ENCODE measurements at places on chromosomes 6 and 20.

DNA sequence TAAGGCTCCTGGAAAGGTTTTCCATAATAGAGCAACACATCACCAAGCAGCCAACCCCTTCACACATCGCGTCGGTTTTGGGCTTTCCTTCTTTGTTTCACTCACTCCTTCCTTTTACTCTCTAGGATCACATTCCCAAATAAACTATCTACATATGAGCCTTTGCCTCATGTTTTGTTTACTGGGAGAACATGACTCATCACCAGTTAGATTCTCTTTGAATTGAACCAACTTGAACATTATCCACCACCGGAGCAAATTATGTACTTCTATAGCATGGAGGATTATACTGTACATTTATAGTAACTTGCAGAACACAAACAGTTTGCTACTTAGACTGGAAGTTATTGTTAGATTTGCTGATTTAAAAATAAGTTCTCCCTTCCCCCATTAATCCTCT is 41.0 kb downstream of the SAMD5 start:
- DNase-seq, result no peak

- no peak for DNase-seq
These were observed 75.7 kb downstream of the DACT2 start for GRCh38 chr6:168243812-168244376.

DNA sequence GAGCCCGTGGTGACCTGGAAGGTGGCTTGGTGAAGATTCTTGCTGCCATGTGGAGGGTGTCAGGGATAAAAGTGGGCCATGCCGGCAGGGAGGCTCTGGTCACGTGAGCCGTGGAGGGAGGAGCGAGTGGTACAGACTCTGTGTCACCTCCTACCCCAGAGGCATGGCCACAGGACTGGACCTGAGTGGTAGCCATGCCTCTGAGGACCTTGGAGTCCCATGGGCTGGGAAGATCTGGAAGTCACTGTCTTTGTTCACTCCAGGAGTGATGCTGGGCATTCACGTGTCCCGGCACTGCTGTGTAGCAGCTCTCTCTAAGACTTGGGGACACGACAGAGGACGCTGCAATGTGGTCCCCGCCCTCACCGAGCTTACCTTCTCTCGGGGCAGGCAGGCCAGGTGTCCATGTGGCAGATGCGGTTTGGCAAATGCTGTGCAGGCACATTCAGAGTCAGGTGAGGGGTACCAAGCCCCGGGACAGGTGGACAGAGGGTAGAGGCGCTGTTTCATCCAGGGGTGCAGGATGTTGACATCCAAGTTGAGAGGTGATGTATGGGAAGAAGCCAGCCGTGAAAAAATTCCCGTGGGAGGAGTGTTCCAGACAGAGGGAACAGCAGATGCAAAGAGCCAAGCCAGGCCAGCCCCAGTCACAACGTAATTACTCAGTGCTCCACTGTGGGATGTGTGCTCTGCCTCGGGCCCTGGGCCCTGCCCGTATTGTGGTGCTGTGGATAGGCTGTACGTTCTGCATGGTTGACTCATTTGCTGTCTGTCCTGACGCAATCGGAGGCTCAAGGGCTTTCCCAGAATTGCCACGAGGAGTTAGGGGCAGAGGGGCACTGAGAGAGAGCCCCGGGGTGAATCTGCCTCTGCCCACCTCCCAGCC is 307.8 kb downstream of the TAF4 start:
- DNase-seq, result no peak

GRCh38 chr20:33648396-33649004 is 13.6 kb upstream of the C20orf144 start:
- DNase-seq, result no peak

DNA sequence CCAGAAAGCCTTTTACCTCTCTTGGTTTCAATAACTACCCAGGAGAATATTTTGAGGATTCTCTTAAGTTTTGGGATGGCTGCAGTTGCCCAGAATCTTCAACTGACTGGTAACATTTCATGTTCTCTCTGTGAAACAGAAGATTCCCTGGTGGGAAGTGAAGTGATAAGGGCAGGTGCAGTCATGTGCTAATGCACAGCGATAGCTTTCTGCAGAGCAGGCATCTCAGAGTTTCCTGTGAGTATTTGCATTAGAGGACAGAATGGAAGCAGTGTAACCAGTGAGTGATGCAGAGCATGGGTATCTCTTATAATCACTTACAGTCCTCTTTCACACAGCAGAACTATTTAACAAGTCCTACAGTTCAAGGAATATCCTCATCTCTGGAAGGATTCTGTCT is 76.1 kb downstream of the HCRTR2 start:
- DNase-seq, result no peak

DNA sequence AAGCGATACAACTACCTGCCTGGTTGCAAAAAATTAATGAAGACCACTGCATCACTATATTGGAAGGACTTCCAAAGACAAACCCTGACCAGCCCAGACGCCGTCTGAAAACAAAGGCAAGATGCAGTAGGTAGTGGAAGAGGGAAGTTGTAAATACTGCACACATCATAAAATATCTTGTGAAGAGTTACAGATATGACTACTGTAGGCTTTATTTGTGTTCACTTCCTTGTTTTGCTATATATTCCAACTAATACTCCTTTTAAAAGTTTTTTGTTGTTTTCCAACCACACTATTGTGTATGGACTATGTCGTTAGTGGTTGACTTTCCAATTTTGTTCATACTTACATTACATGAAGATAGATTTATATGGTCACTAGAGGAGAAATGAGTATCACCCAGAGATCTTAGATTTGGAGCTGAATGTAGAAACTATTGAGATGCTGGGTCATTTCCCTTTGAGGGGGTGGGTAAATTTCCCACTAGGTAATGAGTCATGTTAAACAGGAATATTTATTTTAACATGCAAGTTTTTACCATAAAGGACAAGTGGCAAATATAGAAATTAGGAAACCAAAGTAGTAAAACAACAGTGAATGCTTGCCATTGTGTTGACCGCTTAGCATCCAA is 16.6 kb upstream of the TXLNB start:
- no peak for DNase-seq

DNA sequence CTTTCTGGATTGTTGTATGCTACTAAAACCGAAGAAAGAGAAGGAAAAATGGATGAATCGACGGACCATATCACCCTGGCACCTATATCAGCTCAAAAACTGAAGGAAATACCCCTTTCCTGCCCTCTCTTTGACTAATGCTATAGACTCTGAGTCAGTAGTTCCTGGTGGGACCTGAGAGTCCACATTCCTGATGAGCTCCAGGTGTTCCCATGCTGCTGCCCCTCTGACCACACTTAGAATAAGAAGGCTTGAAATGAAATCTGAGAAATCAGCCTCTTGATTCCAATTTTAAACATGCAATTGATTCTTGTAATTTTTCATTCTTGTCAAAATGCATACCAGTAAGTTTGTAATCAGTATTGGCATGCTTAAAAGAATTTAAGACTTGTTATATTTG is 75.2 kb downstream of the PRL start:
- no peak for DNase-seq
